ENCODE measurements at places on chromosomes 2 and 18. TPM values are rescaled to one million over a fixed set of nuclear protein-coding genes. Genes with fewer than 3 reads are reported as not detected.

SIX3 gene
- not detected for total RNA-seq

TTN gene
- total RNA-seq = 0.29 TPM

SPDYA gene
- total RNA-seq = not detected

OR6B2 gene
- not detected for total RNA-seq

CCDC68 gene
- total RNA-seq = 1.0 TPM

GRB14 gene
- not detected for total RNA-seq

PIEZO2 gene
- not detected for total RNA-seq

TANC1 gene
- total RNA-seq = 22.7 TPM

SIGLEC15 gene
- 0.59 TPM for total RNA-seq

PFN4 gene
- total RNA-seq = 0.64 TPM

SLC8A1 gene
- 96.9 TPM for total RNA-seq

ZNF521 gene
- total RNA-seq = 7.5 TPM

INHA gene
- 0.32 TPM for total RNA-seq

DNAJC5G gene
- total RNA-seq = not detected

TSPYL6 gene
- not detected for total RNA-seq

GBX2 gene
- total RNA-seq = not detected

PDCD1 gene
- not detected for total RNA-seq

RAPGEF4 gene
- not detected for total RNA-seq

CRYGC gene
- not detected for total RNA-seq

GAL3ST2 gene
- total RNA-seq = 0.15 TPM

GKN2 gene
- total RNA-seq = not detected

RPS27A gene
- total RNA-seq = 872 TPM

CD8B gene
- total RNA-seq = not detected

GREB1 gene
- total RNA-seq = not detected

GCG gene
- not detected for total RNA-seq

RGPD4 gene
- not detected for total RNA-seq

SCYGR4 gene
- total RNA-seq = not detected

MYCN gene
- not detected for total RNA-seq

CHN1 gene
- 98.8 TPM for total RNA-seq

AQP12B gene
- total RNA-seq = not detected

CASP10 gene
- total RNA-seq = 0.50 TPM

DYSF gene
- 0.14 TPM for total RNA-seq

RGPD3 gene
- total RNA-seq = not detected

C2orf92 gene
- total RNA-seq = 2.4 TPM

ZFP36L2 gene
- 77.2 TPM for total RNA-seq

CHRND gene
- not detected for total RNA-seq

NYAP2 gene
- total RNA-seq = not detected

TP53I3 gene
- 65.3 TPM for total RNA-seq

KLHL41 gene
- 0.23 TPM for total RNA-seq

UCN gene
- total RNA-seq = 0.39 TPM

HOXD13 gene
- 1.2 TPM for total RNA-seq

IL18R1 gene
- total RNA-seq = not detected

ANKRD23 gene
- 0.71 TPM for total RNA-seq

NHEJ1 gene
- 13.0 TPM for total RNA-seq

MOGAT1 gene
- total RNA-seq = not detected

AFF3 gene
- total RNA-seq = 0.97 TPM

TRIM54 gene
- total RNA-seq = not detected

ZNF512 gene
- total RNA-seq = 26.9 TPM

MOCOS gene
- total RNA-seq = 3.1 TPM

C2orf81 gene
- 1.6 TPM for total RNA-seq

C2orf78 gene
- total RNA-seq = not detected

LAMA3 gene
- total RNA-seq = 0.46 TPM

Measured in HFFc6 (cell line).